Fibroblast of skin of abdomen (primary cell): ENCODE measurements at places on chromosomes 2 and 18.

DNA sequence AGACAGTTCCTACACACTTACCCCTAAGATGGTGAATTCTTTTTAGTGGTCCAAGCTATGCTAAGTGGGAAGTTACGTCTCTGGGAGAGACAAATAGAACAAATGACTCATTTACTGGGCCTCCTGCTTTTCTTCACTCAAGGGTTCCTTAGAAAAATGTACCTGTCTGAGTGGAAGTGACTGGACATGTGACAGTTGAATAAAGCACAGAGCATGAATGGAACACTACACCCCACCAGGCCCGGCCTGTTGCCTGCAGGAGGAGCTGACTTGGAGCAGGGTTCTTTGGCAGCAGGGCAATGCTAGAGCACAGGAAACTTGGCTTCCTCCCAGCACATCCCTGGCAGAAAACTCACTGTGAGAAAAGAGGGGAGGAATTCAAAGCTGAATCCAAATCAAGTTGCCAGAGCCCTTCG lies 451.0 kb upstream of the SETBP1 start:
- peak; percentile 38 for DNase-seq

DNA sequence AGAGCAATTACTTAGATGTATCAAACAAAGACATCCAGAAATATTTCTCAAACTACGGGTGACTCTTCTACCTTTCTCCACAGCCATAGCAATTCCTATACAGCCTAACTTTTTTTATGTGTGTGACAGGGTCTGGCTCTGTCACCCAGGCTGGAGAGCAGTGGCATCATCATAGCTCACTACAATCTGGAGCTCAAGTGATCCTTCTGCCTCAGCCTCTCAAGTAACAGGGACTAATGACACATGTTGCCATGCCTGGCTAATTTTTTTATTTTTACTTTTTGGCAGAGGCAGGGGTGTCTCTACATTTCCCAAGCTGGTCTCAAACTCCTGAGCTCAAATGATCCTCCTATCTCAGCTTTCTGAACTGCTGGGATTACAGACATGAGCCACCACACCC lies 328.9 kb upstream of the NT5C1B start:
- no peak for DNase-seq

DNA sequence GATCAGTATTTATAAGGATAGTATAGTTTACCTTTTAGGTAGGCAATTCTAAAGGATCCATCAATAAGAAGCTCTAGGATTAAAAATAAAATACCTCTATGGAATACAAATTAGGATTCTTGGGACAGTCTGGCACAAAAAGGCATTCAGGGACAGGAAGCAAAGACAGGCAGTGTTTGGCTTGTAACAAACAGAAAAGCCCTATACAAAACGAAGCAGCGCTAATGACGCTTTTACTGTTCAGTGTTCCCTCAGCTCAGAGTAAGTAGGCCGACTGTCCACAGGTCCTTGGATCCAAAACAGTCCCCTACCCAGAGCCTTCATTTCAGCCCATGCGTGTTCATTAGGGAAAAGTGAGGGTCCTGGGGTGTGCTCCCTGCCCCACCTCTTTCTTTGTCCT lies 236.3 kb downstream of the AGPS start:
- DNase-seq = no peak

DNA sequence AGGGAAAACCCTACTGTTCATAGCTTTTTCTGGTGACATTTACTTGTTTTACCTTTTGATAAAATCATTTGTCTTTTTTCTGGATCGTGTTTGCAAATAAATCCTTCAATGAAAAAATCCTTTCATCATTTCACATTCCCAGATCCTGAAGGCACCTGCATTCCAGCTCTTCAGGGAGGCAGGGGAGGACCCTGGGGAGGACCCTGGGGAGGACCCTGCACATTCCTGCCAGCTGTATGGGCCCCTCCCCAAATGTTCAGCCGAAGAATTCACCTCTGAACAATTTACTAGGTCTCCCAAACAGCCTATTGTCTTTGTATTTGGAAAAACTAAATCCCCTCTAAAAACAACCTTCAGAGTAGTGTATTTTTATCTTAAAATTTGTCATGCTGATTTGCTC lies 558.4 kb upstream of the ID2 start:
- DNase-seq = no peak

- DNase-seq = no peak
Observed at GRCh38 chr2:36300697-36301096, 54.9 kb upstream of the CRIM1 start.

GRCh38 chr2:156192468-156192867 lies 140.1 kb downstream of the NR4A2 start:
- no peak for DNase-seq

DNA sequence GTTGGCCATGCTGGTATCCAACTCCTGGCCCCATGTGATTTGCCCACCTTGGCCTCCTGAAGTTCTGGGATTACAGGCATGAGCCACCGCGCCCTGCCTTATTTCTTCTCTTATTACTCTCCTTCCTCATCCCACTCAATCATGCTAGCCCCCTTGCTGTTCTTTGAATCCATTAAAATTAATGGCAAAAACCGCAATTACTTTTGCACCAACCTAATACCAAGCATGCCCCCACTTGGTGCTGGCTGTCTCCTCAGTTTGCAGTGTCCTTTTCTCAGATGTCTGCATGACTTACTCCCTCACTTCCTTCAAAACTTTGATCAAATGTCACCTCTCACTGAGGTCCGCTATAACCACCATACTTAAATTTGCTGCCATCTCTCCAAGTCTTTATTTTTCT lies 34.6 kb downstream of the DYTN start:
- DNase-seq = no peak

DNA sequence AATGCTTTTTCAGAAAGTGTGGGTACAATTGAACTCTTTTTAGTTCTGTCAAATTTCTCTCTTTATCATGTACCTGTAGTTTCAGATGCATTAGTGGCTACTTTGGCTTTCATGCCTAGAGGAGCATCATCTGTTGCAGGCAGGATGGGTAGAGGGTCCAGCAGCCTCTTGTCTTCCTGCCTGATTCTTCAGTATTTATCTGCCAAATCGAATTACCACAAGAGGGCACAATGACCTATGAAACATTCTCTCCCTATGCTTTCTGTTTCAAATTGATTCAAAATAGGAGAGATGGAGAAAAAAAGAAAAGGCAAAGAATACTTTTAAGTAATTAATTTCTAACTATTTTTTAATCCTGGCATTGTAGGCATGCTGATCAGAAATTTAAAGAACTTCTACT lies 477.2 kb downstream of the TRIB2 start:
- peak; percentile 16 for DNase-seq

DNA sequence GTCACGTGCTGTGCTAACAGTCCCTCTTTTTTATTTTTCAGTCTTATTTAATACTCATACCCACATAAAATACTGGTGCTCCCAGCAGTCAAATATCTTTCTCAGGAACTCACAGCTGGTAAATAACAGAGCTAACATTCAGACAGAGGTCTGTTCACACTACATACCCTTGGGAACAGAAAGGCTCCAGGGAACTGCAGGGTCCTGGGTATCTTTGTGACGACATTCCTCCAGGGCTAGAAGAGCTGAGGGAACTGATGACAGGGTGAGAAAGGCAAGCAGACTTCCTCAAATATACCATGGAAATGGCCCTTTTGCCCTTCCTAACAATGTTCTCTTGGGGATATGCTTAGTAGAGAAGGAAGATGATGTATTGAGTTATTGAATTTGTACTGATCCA lies 19.3 kb downstream of the PDE6D start:
- DNase-seq = no peak

DNA sequence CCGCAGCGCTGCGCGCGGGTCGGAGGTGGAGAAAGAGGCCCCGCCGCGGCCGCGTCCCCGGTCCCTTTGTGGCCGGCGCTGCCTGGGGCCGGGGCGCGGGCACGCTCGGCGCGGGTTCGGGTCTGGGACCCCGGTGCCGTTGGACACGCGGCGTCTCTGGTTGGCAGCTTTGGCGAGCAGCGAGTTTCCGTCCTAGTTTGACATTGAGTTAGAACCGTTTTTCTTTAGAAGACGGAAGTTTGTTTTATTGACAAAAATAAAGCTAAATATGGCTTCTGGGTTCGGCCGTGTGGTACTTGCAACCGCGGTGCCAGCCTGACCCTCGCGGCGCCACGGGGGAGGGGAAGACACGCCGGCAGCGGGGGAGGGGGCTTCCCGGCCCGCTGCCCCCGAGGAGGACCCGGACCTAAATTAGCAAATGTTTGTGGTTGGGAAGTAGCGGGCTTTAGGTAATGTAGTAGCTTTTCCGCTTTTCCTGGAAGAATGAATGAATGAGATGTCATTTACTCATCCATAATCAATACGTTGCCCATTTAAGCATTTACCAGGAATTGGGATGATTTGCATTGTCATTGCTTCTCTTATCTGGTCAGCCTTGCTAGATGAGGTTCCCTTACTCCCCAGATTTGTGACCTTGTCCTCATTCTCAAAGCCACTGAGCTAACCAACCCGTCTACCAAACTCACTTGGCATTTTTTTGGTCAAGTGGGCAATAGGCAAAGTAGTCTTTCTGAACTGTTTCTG lies 530 bp downstream of the GALNT1 start:
- no peak for DNase-seq

DNA sequence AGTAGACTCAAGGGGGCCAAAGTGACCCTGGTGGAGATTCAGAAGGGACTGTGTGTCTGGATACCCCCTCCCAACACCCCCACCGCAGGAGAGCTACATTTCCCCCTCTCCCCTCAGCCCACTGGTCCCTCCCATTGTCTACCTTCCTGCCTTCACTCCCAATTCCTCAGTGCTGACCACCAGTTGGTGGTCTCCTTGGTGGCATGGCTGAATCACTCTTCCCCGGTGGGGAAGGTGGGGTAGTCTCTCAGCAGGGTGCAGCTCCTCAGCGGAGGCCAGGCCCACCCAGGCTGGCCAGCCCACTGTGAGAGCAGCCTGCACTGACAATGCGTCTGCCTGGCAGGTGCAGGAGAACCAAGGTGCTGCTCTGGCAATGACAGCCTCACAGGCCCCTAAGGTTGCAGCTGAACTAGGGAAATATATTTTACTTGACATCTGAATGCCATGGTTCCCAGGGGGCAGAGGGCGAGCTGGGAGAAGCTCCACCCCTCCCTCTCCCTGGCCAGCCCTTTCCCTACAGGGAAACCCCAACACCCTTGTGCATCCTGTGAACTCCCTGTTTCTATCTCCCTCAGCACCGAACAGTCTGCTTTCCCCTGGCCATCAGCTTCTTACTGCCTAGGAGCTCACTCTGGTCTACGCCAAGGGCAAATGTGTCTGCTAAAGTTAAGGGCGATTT lies 62.6 kb upstream of the PAX8 start:
- DNase-seq = no peak

- DNase-seq = no peak
Observed at GRCh38 chr2:4882421-4882820, 809.8 kb upstream of the SOX11 start.

- DNase-seq = no peak
Observed at GRCh38 chr2:107063228-107063627, 177.3 kb upstream of the ST6GAL2 start.

- no peak for DNase-seq
Observed at GRCh38 chr18:41069167-41069566, 885.9 kb upstream of the PIK3C3 start.

GRCh38 chr2:96856776-96857666 lies 795 bp downstream of the ANKRD39 start:
- DNase-seq = no peak

- DNase-seq = no peak
Observed at GRCh38 chr18:70425236-70425635, 136.4 kb downstream of the SOCS6 start.

GRCh38 chr2:51734115-51734514 lies 702.2 kb upstream of the NRXN1 start:
- DNase-seq = peak; percentile 8

DNA sequence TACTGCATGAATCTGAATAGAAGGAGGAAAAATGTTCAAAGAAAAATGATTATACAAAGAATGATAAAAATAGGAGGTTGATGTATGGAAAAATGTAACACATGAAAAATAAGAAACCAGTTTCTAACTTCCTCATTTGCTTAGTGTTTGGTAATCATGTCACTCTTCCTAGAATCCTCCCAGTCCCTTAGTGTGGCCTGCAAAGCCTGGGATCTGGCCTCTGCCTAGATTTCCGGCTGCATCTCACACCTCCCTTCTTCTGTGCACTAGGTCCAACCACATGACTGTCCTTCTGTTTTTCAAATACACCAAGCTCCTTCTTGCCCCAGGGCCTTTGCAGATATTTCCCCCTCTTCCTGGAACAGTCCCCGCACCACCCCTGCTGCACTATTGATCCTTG lies 76.8 kb upstream of the RBMS1 start:
- no peak for DNase-seq
